ENCODE measurements at places on chromosomes 12 and 14. TPM values are rescaled to one million over a fixed set of nuclear protein-coding genes. Genes with fewer than 3 reads are reported as not detected.
A peak's percentile ranks its signal among the peaks of the same experiment; 100 is the strongest.

The TMEM63C gene
- 39.9 TPM for total RNA-seq

The MGP gene
- not detected for total RNA-seq

The ADGRD1 gene
- total RNA-seq = 0.96 TPM

The ARL6IP4 gene
- total RNA-seq = 122 TPM

DNA sequence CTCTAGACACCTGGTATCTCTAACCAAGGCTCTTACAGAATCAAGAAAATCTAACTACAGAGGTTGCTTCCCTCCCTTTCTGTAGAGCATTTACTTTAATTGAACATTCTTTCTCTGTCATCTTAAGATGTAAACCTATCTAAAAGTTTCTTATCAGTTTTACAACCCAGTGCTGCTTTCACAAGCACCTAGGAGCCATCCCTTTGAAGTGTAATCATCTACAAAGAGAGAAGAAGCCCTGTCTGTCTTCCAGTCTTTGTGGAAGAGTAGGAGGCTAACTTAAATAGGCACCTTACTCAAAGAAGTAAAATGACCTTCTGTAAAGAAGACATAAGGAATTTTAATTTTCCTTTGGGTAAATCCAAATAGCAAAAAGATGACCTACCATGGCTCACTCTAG lies 763.9 kb upstream of the LRFN5 start:
- H3K4me1 ChIP-seq = peaks cover 10% of the 10 kb centered on the region
- no peaks in the 10 kb centered on the region for H3K36me3 ChIP-seq
- peaks cover 1% of the 10 kb centered on the region for H3K27me3 ChIP-seq
- H3K4me3 ChIP-seq = no peak overlapping the region
- no peak overlapping the region for H3K27ac ChIP-seq

GRCh38 chr14:78618368-78618767 lies 448.2 kb downstream of the NRXN3 start:
- DNase-seq = peak; percentile 23
- peaks cover 13% of the 10 kb centered on the region for H3K4me1 ChIP-seq
- peaks cover 2% of the 10 kb centered on the region for H3K27me3 ChIP-seq
- H3K4me3 ChIP-seq = no peak overlapping the region

DNA sequence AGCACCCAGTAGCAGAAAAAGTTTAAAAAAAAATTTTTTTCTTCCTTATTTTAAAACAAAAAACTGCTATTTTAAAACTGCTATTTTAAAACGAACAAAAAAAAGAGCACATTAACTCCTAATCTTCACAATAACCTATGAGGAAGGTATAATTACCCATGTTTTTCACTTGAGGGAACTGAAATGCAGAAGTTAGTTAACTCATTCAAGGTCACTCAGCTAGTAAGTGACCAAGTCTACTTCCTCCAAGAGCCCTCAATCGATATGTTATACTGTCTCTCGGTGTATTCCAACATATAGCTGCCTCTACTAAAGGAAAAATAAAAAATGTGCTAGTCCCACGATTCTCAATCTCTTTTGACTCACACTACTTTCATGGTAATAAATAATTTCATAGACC lies 7.8 kb downstream of the RPAP3 start:
- H3K4me1 ChIP-seq = no peaks in the 10 kb centered on the region
- H3K27ac ChIP-seq = no peak overlapping the region
- no peaks in the 10 kb centered on the region for H3K27me3 ChIP-seq
- H3K4me3 ChIP-seq = no peak overlapping the region

GRCh38 chr12:117528538-117528937 lies 167.1 kb upstream of the NOS1 start:
- H3K27me3 ChIP-seq = peaks cover 3% of the 10 kb centered on the region
- H3K4me1 ChIP-seq = peaks cover 2% of the 10 kb centered on the region
- H3K36me3 ChIP-seq = peaks cover 5% of the 10 kb centered on the region
- H3K4me3 ChIP-seq = no peak overlapping the region
- DNase-seq = no peak

DNA sequence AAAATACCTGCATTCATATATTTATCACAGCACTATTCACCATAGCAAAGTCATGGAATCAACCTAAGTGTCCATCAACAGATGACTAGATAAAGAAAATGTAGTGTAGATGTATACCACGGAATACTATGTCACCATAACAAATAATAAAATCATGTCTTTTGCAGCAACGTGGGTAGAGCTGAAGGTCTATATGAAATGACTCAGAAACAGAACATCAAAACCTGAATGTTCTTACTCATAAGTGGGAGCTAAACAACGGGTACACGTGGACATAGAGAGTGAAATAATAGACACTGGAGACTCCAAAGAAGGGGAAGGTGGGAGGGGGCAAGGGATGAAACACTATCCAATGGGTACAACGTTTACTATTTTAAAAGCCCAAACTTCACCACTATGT lies 37.9 kb downstream of the SLC38A1 start:
- no peaks in the 10 kb centered on the region for H3K4me1 ChIP-seq
- H3K4me3 ChIP-seq = no peak overlapping the region
- H3K27me3 ChIP-seq = no peaks in the 10 kb centered on the region
- no peak for DNase-seq
- no peaks in the 10 kb centered on the region for H3K36me3 ChIP-seq
- no peak overlapping the region for H3K27ac ChIP-seq

DNA sequence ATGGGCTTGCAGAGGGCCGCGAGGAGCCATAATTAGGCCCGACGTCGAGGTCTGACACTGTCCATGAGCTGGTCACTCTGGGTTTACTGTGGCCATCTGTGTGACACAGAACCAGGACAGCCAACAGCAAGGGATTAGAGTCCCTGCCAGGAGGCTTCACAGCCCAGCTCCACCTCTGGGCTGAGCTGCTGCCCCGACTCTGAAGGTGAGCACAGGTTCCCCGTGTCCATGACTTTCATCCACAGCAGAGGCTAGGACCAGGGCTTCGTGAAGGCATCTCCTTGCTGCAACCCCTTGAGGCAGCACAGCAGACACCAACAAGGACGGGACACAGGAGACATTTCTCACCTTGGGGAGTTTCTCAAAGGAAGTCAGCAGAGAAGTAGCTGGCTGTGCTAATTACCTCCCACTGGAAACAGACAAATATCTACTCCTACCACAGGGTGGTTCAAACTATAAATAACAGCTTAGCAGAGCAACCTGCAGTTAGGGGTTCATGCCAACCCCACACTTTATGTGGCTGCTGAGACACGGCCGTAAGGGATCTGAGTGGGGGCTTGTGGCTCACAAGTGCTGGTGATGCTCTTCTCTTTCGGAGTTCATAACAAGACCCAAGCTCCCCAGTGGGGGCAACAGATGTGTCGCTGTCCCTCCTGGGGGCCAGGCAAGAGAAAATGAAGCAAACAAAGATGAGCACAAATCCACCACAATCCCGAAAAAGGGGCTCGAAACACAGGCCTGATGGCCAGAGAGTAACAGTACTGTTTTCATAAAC lies 29.2 kb downstream of the ZFYVE21 start:
- H3K27me3 ChIP-seq = peaks cover 4% of the 10 kb centered on the region
- no peak overlapping the region for H3K4me3 ChIP-seq
- H3K4me1 ChIP-seq = peaks cover 20% of the 10 kb centered on the region
- no peak for DNase-seq

DNA sequence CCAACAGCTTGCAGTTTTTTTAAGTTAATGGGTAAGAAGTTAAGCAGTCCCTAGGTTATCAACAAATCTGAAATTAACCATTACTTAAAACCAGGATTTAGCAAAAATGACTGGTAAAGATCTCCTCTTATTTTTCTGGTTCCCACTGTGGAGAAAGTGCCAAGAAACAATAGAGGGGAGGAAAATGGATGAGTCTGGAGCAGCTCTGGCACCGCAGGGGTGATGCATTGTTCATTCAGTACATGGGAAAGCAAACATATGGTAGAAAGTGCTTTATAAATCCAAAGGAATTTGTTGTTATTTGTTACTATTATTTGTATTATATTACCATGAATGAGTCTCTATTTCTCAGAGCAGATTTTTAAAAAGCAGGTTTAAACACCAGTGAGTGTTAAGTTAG lies 92.2 kb downstream of the DYRK2 start:
- H3K36me3 ChIP-seq = no peaks in the 10 kb centered on the region
- H3K27me3 ChIP-seq = peaks cover 2% of the 10 kb centered on the region
- no peaks in the 10 kb centered on the region for H3K4me1 ChIP-seq
- H3K4me3 ChIP-seq = no peak overlapping the region
- no peak for DNase-seq

DNA sequence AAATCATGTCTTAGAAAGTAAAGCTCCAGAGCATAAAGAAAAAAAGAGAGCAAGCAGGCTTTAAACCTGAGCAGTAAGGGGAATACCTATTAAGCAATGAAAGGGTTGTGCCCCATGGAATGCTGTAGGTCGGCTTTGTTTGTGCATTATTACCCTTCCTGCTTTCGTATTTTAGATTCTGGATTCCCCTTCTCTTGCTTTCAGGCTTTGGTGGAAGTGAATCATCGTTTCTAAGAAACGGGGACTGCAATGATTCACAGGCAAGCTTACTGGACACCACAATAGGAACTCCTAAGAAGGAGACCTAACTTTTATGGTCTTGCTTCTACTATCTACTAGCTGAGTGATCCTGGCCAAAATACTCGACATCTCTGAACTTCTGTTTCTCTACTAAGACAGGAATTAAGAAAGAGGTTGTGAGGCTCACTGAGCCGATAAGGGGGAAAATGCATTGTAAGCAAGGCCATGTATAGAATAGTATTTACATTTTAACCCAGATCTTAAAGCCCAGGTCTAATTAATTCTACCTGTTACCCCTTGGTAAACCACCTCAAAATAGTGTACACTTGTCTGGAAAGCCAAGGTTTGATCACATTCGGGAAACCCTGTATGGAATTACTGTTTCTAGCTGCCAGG lies 1.2 kb upstream of the BMAL2 start:
- peaks cover 3% of the 10 kb centered on the region for H3K4me1 ChIP-seq
- peaks cover 15% of the 10 kb centered on the region for H3K27me3 ChIP-seq
- no peak overlapping the region for H3K27ac ChIP-seq
- peak overlapping the region; percentile 60 for H3K4me3 ChIP-seq
- no peak for DNase-seq
